ENCODE measurements at places on chromosomes 2 and 18. TPM values are rescaled to one million over a fixed set of nuclear protein-coding genes. Genes with fewer than 3 reads are reported as not detected.

Gene SCN3A
- total RNA-seq, result 0.13 TPM

Gene ATG16L1
- 31.6 TPM for total RNA-seq

Gene LONRF2
- total RNA-seq, result 0.13 TPM

Gene CCDC142
- total RNA-seq, result 15.9 TPM

Gene CNGA3
- 0.13 TPM for total RNA-seq

Gene POLE4
- total RNA-seq, result 24.4 TPM

Gene CHST10
- total RNA-seq, result 4.5 TPM

Gene LAMA1
- 0.92 TPM for total RNA-seq

Gene APOB
- under 0.01 TPM for total RNA-seq

Gene ZAP70
- not detected for total RNA-seq

Gene RALBP1
- 72.4 TPM for total RNA-seq

Measured in aortic smooth muscle cell (primary cell).